ENCODE measurements at places on chromosomes 5 and 9.

DNA sequence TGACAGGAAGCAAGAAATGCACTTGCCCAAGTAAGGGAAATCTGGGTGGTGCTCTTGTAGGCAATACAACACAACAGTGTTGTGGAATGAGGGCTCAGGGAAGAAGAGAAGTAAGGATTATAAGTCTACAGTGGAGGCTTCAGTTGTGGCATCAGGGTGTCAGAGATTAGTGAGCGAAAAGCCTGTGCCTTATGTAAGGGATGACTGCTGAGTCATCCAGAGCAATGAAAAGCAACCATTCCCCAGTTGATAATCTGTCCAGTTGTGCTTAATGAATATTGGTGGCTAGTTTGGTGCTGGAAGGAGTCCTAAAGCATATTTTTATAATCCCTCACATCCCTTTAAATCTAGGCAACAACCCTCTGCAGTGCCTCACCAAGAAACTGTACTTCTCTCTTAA is 42.0 kb downstream of the FBXO38 start:
- no peak for DNase-seq
- H3K36me3 ChIP-seq: peaks cover 37% of the 10 kb centered on the region
- H3K27ac ChIP-seq: no peak overlapping the region
- no peaks in the 10 kb centered on the region for H3K27me3 ChIP-seq

GRCh38 chr9:114451707-114452031 is 53.6 kb downstream of the WHRN start:
- no peak overlapping the region for H3K4me3 ChIP-seq
- no peaks in the 10 kb centered on the region for H3K36me3 ChIP-seq
- no peaks in the 10 kb centered on the region for H3K4me1 ChIP-seq
- no peak for DNase-seq

DNA sequence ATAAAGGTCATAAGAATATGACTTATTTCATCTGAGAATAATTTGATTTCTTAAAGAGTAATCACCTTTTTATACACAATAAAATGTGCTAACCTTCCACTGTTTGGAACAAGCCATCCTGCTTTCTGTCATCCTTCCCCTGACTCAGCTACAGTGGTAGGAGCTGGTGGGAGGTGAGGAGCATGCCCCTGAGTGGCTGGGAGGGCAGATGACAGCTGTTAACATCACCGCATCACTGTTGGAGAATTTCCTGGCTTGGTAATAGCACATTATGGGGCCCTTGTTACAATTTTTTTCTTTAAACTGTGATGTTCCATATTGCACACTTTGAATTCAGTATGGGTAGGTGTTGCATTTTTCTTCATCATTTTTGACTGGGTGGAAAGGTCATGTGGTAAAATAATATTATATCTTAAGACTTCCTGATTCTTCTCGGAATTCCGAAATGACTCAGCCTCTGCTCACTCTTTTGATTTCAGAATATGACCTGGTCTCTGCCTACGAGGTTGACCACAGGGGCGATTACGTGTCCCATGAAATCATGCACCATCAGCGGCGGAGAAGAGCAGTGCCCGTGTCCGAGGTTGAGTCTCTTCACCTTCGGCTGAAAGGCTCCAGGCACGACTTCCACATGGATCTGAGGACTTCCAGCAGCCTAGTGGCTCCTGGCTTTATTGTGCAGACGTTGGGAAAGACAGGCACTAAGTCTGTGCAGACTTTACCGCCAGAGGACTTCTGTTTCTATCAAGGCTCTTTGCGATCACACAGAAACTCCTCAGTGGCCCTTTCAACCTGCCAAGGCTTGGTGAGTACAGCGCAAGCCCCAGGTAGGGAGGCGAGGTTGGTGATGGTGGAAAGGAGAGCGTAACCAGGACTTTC is 5.8 kb downstream of the ADAMTS16 start:
- DNase-seq: peak; percentile 94
- H3K36me3 ChIP-seq: no peaks in the 10 kb centered on the region
- H3K4me1 ChIP-seq: peaks cover 2% of the 10 kb centered on the region
- H3K27me3 ChIP-seq: no peaks in the 10 kb centered on the region
- no peak overlapping the region for H3K27ac ChIP-seq

GRCh38 chr9:110065532-110065931 is 142.4 kb downstream of the C9orf152 start:
- H3K27ac ChIP-seq: no peak overlapping the region
- H3K4me1 ChIP-seq: no peaks in the 10 kb centered on the region
- no peaks in the 10 kb centered on the region for H3K27me3 ChIP-seq

DNA sequence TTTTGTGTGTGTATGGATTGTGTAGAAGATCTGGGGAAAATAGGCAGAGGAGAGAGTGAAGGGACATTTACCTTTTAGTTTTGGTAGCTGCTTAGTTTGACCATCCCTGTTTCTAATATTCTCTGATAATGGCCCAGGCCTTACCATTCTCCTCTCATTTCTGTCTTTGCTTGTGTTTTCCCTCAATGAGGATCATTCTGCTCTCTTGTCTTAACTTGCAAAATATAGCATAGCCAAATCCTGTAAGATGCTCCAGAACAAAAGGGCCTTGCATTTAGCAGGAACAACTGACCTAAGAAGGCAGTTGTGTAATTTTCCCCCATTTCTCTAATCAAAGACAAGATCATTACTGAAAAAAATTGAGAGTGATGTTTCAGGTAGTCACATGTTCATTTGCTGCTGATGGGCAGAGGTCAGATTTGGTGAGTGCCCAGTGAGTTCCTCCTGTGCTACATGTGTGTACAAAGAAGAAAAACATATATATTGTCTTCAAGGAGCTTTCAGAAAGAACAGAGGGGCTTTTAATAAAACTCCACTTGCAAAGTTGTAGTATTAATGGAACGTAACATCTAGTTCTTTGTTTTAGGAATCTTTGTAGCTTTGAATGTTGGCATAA is 139.5 kb downstream of the KDM4C start:
- H3K27me3 ChIP-seq: no peaks in the 10 kb centered on the region
- H3K4me1 ChIP-seq: no peaks in the 10 kb centered on the region
- no peak for DNase-seq
- no peak overlapping the region for H3K27ac ChIP-seq
- no peaks in the 10 kb centered on the region for H3K36me3 ChIP-seq

DNA sequence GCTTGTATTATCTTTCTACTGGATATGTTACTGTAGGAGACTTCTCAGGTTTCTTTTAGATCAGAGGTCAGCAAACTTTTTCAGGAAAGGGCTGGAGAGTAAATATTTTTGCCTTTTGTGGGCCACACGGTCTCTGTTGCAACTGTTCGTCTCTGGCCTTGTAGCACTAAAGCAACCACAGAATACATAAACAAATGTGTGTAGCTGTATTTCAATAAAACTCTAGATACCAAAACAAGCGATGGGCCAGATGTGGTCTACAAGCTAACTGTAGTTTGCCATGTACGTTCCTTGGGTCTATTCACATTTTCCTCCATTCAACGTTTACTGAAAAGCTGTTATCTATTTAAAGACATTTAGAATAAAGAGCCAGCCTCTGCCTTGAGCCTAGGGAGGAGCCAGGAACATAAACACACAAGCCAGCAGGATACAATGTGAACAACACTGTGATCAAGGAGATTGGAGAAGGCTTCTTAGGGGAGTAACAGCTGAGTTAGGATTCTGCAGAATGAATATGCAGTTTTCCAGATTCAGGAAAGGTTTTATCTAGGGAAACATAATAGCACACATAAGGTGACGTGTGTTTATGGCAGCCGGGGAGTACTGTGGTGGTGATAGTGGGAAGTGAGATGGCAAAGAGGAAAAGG is 33.0 kb upstream of the HOMER1 start:
- no peak overlapping the region for H3K27ac ChIP-seq
- H3K4me3 ChIP-seq: no peak overlapping the region
- H3K4me1 ChIP-seq: no peaks in the 10 kb centered on the region
- no peaks in the 10 kb centered on the region for H3K27me3 ChIP-seq
- H3K36me3 ChIP-seq: no peaks in the 10 kb centered on the region
- DNase-seq: no peak

DNA sequence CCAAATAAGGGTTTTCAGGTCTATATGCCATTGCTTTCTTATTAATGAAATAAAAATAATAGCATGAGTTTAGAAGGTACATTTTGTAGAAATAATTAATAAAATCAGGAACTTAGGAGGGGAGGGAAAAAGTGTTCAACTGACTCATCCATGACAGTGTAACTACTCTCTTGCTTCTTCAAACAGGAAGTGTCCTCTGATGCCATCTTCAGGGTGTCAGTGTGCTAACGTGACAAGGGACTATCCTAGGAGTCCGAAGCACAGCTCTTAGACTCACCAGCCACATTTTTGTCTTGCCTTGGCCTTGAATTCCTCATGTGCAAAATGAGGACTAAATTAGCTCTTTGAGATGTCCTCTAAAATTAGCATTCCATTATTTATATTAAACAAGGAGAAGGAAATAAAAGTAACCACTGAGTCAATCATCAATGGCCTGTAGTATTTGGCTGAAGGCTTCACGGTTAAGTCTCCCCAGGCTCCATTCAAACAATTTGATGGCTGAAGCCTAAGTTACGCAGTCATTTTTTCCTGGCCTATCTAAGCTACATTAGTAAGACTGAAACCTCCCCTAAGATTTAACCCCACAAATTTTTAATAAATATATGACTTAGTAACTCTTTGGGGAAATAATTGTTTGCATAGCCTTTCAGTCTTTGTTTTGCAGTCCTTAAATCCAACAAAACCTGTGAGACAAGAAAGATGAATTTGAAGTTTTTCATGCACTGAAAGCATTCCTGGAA is 151.1 kb downstream of the ARL15 start:
- no peaks in the 10 kb centered on the region for H3K4me1 ChIP-seq
- H3K4me3 ChIP-seq: no peak overlapping the region
- no peak for DNase-seq
- H3K36me3 ChIP-seq: no peaks in the 10 kb centered on the region

DNA sequence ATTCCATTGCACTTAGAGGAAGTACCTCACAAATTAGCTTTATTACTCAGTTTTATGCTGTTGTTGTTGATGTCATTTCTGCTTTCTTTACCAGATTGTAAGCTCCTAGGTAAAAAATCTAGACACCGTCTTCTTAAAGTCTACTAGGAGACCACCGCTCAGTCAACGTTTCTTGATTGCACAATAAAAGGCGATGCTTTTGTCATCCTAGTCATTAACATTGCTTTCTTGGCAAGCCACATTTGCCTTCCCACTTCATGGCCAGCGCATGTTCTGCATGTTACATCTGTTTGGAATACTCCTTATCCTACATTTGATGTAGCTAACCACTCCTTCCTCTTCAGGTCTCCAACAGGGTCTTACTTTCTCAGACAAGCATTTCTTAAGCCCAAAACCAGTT is 464.0 kb upstream of the TUSC1 start:
- no peak overlapping the region for H3K4me3 ChIP-seq
- H3K4me1 ChIP-seq: no peaks in the 10 kb centered on the region
- H3K27me3 ChIP-seq: no peaks in the 10 kb centered on the region
- no peak overlapping the region for H3K27ac ChIP-seq

Data from Panc1 (cell line).